Endodermal cell (in vitro differentiated cells): ENCODE measurements at places on chromosomes 4 and X. TPM values are rescaled to one million over a fixed set of nuclear protein-coding genes. Genes with fewer than 3 reads are reported as not detected.

TLR3 gene
- total RNA-seq: not detected in 3 replicates

GPAT3 gene
- 1.3 and 2.0 TPM in 2 replicates for total RNA-seq

CTAG1A gene
- total RNA-seq: not detected in 3 replicates

DNA sequence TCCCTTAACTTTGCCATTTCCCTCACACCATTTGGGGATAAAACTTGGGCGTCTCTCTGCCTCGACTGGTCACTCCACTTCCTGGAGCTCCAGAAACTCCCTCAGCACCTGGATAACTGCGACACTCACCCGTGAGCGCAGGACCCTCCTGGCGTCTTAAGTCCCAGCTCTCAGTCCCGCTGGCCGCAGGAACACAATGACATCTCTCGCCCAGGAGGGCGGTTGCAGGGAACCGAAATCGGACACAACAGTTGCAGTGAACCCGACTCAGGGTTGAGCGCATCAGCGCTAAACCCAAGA, 370.9 kb upstream of the SMIM31 start:
- no peaks in the 10 kb centered on the region for H3K4me1 ChIP-seq
- H3K36me3 ChIP-seq: no peaks in the 10 kb centered on the region
- H3K27ac ChIP-seq: no peak overlapping the region
- DNase-seq: no peak

- H3K27ac ChIP-seq: no peak overlapping the region
- H3K36me3 ChIP-seq: no peaks in the 10 kb centered on the region
- H3K4me1 ChIP-seq: no peaks in the 10 kb centered on the region
- no peak for DNase-seq
- no peaks in the 10 kb centered on the region for H3K27me3 ChIP-seq
These were observed 822.3 kb upstream of the TENM3 start for GRCh38 chr4:181420950-181421349.

DNA sequence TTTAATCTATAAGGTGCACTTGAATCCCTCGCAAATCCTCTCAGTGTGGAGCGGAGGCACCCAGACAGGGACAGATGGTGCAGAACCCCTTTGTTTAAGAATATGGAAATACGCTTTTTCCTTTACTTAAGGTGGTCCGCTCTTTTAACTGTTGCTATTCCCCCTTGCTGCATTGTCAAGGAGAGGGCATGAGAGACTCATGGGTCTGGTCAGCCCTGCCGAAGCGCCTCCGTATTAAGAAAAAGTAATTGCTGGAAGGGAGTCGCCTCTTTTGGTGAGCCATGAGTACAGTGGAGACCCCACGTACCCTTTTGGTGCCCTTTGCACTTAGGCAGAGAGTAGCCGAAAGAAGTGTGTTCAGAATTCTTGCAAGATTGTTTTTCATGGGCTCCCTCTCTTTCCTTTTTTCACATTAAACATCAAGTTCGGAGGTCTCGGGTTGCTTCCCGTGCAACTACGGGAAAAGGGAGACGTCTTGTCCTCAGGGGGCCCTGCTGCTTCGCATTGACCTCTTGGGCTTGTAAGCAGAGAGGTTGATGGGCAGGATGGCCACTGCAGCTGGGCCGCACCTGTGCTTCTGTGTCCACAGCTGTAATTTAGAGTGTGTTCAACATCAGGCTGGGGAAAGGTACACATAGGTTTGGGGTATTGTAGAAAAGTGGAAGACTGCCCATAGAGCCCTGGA, 109.6 kb downstream of the SPRY1 start:
- no peaks in the 10 kb centered on the region for H3K36me3 ChIP-seq
- H3K27me3 ChIP-seq: peaks cover 5% of the 10 kb centered on the region
- peak overlapping the region; percentile 95 for H3K27ac ChIP-seq
- H3K4me1 ChIP-seq: peaks cover 3% of the 10 kb centered on the region
- peak; percentile 72 for DNase-seq

GRCh38 chrX:95860127-95860526, 824.5 kb upstream of the DIAPH2 start:
- no peaks in the 10 kb centered on the region for H3K4me1 ChIP-seq
- no peak overlapping the region for H3K4me3 ChIP-seq
- DNase-seq: no peak
- no peaks in the 10 kb centered on the region for H3K27me3 ChIP-seq
- H3K27ac ChIP-seq: no peak overlapping the region

DNA sequence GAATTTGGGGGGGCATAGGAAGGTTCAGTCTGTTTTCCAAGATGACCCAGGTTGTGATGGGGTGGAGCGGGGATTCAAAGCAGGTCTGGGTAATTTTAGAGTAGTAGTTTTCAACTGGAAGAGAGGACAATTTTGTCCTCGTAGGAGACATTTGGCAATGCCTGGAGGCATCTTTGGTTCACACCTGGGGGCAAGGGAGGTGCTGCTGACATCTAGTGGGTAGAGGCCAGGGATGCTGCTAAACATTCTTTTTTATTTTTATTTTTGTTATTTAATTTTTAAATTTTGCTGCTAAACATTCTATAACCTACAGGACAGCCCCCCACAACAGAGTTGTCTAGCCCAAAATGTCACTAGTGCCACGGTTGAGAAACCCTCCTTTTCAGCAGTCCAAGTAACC, 1.9 kb downstream of the RAB9A start:
- H3K27ac ChIP-seq: no peak overlapping the region
- H3K4me1 ChIP-seq: no peaks in the 10 kb centered on the region
- H3K4me3 ChIP-seq: peak overlapping the region; percentile 91
- no peaks in the 10 kb centered on the region for H3K36me3 ChIP-seq
